Foreskin fibroblast (primary cell): ENCODE measurements at places on chromosomes 5 and 9.

- peak; percentile 84 for DNase-seq
Measured at GRCh38 chr5:37615184-37615583, 224.7 kb downstream of the GDNF start.

GRCh38 chr9:16180546-16180945 is 627.7 kb downstream of the CCDC171 start:
- DNase-seq = no peak

DNA sequence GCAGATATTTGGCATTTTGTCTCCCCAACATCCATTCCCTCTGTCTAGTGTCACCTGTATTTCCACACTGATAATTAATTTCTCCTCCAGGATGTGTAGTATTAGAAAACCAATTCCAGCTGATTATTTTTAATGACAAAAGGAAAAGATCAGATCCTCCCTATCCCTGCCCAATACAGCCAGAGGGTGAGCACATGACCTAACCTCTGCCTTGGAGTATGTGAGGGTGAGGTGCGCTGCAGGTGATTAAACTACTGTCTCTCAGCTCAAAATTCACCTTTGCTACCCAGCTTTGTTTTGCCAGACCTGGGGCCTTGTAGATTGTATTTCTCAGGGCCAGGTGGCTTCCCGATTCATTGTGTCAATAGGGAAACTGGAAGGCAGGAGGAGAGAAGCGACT is 402.1 kb downstream of the PRELID2 start:
- no peak for DNase-seq

DNA sequence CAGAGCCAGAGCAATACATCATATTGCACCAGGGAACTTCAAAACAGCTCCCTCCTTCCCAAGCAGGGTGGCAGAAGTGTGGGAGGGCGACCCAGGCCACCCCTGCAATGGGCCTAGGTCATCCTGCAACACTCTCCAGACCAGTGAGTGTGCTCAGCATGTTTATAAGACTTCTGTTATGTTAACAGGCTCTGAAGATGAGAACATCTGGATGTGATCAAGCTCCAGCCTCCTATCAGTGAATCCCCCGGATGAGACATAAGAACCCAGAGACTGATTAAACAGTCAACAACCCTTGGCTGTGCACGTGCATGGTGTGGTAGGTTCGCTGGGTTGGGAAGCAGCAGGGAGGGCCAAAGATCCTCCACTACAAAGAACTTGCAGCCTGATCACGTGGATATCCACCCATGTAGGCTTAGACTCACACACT is 63.3 kb downstream of the ABCA1 start:
- peak; percentile 93 for DNase-seq

DNA sequence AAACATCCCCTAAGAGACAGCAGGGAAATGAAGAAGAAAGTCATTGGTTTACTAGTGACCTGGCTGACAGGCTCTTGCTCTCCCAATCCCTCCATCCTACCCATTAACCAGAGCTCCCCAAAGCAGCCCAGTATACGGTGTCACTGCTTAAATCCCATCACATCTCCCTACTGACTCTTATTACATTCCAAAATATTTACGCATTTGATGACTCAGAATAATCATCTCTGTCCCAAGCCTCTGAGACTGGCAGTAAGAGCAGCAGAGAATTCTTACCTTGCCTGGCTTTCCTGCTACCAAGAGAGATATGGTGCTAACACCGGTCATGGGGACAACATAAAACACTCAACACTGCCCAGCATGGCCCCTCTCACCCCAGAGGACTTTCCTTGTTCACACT is 20.2 kb upstream of the WHRN start:
- DNase-seq = no peak

DNA sequence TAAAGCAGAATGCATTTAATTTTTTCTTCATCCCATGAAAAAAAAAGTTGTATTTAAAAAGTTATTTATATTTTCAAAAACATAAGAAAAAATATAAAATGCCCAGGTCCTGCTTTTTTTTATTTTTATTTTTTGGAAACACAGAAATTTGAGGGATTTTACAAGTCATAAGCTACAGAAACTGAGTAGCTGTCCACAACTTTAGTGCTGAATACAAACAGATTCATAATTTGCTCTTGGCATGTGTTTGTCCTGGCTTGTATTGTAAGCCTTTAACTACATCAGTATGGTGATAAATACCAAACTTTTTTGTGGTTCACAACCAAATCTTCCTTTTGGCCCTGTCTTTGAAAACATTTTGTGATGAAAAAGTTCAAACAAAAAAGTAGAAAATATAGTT is 7.5 kb upstream of the PLCXD3 start:
- no peak for DNase-seq

- DNase-seq = no peak
Measured at GRCh38 chr5:173645437-173645807, 29.0 kb upstream of the BOD1 start.

GRCh38 chr9:125545845-125546244 is 161.2 kb downstream of the MAPKAP1 start:
- DNase-seq = no peak

DNA sequence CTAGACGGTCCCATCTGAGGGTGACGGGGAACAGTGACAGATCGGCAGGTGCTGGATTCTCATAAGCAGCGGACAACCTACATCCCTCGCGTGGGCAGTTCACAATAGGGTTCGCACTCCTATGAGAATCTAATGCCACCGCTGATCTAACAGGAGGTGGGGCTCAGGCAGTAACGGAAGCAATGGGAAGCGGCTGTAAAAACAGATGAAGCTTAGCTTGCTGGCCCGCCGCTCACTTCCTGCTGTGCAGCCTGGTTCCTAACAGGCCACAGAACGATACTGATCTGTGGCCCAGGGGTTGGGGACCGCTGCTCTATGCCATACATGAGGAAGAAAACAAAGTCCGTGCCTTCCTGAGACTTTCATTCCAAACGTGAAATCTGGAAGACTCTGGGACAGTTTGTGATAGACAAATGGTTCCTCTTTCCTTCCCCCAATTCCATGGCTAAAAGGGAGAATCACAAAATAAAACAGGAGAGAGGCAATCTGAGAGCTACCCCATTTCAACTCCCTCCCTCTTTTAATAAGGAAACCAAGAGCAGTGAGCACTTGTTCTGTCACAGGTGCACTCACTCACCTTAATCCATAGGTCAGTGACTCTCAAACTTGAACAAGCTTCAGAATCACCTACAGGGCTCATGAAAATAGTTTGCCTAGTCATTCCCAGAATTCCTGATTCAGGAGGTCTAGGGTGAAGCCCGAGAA is 12.1 kb downstream of the PDCL start:
- DNase-seq = no peak
